Mesenchymal stem cell (in vitro differentiated cells and primary cell): ENCODE measurements at places on chromosomes 12 and 14.

DNA sequence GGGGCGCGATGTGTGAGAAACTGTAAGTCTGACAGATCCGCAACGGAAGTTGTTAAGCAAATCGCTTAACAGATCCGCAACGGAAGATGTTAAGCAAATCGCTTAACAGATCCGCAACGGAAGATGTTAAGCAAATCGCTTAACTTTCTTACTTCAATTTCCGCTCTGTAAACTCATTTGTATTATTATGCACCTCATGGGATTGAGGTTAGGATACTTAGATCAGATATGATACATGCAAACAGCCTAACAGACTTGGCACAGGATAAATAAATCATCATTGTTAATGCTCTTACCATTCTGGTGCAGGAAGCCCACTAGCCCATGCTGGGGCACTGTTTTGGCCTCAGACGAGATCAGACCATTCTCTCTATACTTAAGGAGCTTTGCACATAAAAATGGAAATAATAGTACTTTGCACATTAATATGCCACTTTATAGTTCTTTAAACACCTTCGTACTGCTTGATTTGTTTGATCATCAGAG is 399 bp downstream of the NCAPD2 start:
- H3K27ac ChIP-seq, result peak overlapping the region; percentile 49
- peak overlapping the region; percentile 94 for H3K4me3 ChIP-seq
- peaks cover 20% of the 10 kb centered on the region for H3K36me3 ChIP-seq
- no peak for DNase-seq
- H3K27me3 ChIP-seq, result no peaks in the 10 kb centered on the region

DNA sequence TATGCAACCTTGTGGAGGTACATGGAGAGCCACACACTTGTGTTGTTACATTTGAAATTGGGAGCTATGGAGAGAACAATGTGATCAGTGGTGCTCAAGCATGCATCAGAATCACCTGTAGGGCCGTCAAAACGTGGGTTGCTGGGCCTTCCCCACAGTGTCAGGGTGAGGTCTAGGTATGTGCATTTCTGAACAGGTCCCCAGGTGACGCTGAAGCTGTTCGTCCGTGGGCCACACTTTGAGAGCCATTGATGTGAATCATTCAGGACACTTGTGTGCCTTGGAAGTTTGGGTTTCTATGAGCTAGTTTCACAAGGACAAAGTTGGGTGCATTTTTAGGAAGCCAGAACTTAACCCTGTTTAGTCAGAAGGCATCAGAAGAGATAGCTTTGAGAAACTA is 291.7 kb upstream of the FKBP4 start:
- DNase-seq, result no peak
- no peak overlapping the region for H3K27ac ChIP-seq
- H3K36me3 ChIP-seq, result peaks cover 16% of the 10 kb centered on the region

GRCh38 chr12:83016218-83016835 is 329.6 kb downstream of the TMTC2 start:
- H3K4me1 ChIP-seq, result no peaks in the 10 kb centered on the region
- H3K36me3 ChIP-seq, result no peaks in the 10 kb centered on the region
- H3K27ac ChIP-seq, result no peak overlapping the region
- no peaks in the 10 kb centered on the region for H3K27me3 ChIP-seq

DNA sequence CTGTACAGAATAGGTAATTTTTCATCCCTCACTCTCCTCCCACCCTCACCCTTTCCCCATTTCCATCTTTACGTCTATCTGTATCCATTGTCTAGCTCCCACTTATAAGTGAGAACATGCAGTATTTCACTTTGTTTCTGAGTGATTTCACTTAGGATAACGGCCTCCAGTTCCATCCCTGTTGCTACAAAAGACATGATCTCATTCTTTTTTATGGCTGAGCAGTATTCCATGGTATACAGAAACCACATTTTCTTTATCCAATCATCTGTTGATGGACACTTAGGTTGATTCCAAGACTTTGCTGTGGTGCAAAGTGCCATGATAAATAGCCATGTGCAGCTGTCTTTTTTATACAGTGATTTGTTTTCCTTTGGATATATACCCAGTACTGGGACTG is 16.4 kb downstream of the EEA1 start:
- H3K4me1 ChIP-seq, result no peaks in the 10 kb centered on the region
- no peaks in the 10 kb centered on the region for H3K36me3 ChIP-seq
- H3K4me3 ChIP-seq, result no peak overlapping the region
- H3K27me3 ChIP-seq, result no peaks in the 10 kb centered on the region
- DNase-seq, result no peak
- H3K27ac ChIP-seq, result no peak overlapping the region

GRCh38 chr12:10354502-10354901 is 35.3 kb downstream of the KLRK1 start:
- DNase-seq, result peak; percentile 73
- no peak overlapping the region for H3K27ac ChIP-seq
- H3K27me3 ChIP-seq, result no peaks in the 10 kb centered on the region
- no peak overlapping the region for H3K4me3 ChIP-seq
- H3K36me3 ChIP-seq, result no peaks in the 10 kb centered on the region

GRCh38 chr14:89378119-89378518 is 38.9 kb downstream of the FOXN3 start:
- H3K27ac ChIP-seq, result peak overlapping the region; percentile 7
- H3K4me1 ChIP-seq, result peaks cover 5% of the 10 kb centered on the region
- peak; percentile 83 for DNase-seq
- H3K4me3 ChIP-seq, result no peak overlapping the region

- no peak overlapping the region for H3K4me3 ChIP-seq
- H3K27me3 ChIP-seq, result no peaks in the 10 kb centered on the region
- peaks cover 33% of the 10 kb centered on the region for H3K36me3 ChIP-seq
These were observed 48.4 kb downstream of the LTBP2 start for GRCh38 chr14:74563586-74564159.

DNA sequence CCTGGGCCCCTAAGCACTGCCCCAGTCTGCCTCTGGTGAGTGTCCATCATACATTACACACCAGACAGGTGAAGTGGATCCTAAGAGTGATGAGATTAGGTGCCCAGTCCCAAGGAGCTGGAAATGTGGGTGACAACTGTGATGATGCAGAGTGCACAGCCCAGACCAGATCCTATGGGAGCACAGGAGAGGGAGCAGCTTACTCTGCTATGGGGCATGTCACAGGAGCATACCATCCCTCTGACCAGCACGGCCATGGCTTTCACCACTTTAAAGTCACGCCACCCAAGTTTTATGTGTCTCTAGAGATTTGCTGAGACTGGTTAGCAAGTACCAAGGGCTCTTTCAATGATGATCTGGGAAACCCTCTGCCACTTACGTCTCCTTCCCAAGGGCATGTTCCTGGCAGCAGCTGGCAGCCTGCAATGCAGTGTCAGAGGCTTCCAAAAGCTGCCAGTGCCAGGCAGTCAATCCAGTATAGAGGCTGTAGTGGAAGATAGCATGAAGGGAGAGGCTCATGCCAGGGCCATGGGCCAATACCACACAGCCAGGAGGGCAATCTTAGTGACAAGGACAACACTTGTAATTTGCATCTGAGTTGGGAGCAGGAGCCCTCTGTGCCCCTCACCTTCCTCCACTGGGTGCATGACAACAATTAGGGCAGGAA is 40.2 kb downstream of the STAB2 start:
- H3K4me1 ChIP-seq, result no peaks in the 10 kb centered on the region
- no peak for DNase-seq
- no peak overlapping the region for H3K27ac ChIP-seq
- H3K4me3 ChIP-seq, result no peak overlapping the region
- H3K36me3 ChIP-seq, result no peaks in the 10 kb centered on the region
- H3K27me3 ChIP-seq, result peaks cover 8% of the 10 kb centered on the region

DNA sequence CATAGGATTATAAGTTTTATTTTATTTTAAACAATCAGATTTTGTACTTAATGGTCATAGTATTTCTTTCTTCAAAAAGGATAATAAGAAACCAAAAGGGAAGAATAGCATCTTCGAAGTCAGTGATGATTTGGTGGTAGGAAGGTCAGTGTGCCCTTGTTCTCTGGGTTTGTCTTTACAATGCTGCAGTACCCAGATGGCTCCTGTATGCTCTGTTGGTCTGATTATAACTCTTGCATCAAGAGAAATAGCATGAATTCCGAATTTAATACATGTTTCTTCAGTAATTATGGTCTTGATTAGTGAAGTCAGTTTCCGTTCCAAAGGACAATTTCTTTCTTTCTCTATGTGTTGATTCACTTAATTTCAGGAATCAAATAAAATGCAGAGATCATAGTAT is 180.2 kb downstream of the TMTC2 start:
- H3K36me3 ChIP-seq, result no peaks in the 10 kb centered on the region
- H3K27me3 ChIP-seq, result no peaks in the 10 kb centered on the region
- DNase-seq, result no peak
- no peaks in the 10 kb centered on the region for H3K4me1 ChIP-seq
- no peak overlapping the region for H3K4me3 ChIP-seq

GRCh38 chr12:3231399-3231876 is 154.3 kb downstream of the TSPAN9 start:
- H3K36me3 ChIP-seq, result peaks cover 8% of the 10 kb centered on the region
- H3K4me1 ChIP-seq, result peaks cover 36% of the 10 kb centered on the region
- H3K4me3 ChIP-seq, result no peak overlapping the region

DNA sequence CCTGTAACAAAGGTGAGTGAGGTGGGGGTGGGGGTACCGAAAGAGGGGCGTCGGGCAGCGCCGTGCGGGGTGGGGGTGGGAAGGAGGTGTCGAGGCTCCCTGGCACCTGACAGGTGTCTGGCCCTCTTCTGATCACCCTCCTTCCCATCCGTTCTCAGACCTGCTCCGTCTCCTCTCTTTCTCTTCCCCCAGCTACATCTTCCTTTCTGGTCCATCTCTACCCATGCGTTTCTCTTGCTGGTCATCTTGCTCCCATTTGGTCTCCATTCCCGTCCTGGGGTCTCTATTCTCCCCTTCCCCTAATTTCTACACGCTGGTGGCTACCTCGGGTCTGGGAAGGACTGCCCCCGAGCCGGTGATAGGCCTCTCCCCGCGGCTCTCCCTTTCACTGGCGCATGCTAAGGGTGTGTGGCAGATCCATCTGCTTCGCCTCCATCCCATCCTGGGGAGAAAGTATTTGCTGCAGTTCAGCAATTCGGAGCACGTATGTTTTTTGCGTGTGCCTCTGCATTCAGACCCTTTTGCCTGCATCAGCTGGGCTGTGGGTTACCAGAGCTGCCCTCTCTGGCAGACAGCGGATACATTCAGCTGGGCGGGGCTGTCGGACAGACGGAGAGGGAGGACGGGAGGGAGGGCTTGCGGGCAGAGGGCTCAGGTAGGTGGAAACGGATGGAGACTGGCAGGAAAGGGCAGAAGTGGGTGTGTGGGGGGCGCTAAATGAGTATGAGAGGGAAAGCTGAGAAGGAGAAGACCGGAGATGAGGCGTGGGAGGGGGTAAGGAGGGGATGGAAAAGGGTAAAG is 730 bp downstream of the CLSTN3 start:
- peak overlapping the region; percentile 81 for H3K4me3 ChIP-seq
- peaks cover 40% of the 10 kb centered on the region for H3K27me3 ChIP-seq

GRCh38 chr14:95896498-95897135 is 20.0 kb downstream of the TUNAR start:
- peaks cover 5% of the 10 kb centered on the region for H3K27me3 ChIP-seq
- H3K4me1 ChIP-seq, result peaks cover 2% of the 10 kb centered on the region
- no peaks in the 10 kb centered on the region for H3K36me3 ChIP-seq
- no peak overlapping the region for H3K27ac ChIP-seq
- no peak overlapping the region for H3K4me3 ChIP-seq

- H3K4me3 ChIP-seq, result no peak overlapping the region
- no peak overlapping the region for H3K27ac ChIP-seq
- no peaks in the 10 kb centered on the region for H3K4me1 ChIP-seq
- peaks cover 9% of the 10 kb centered on the region for H3K27me3 ChIP-seq
These were observed 3.0 kb downstream of the ACRBP start for GRCh38 chr12:6644257-6644596.

DNA sequence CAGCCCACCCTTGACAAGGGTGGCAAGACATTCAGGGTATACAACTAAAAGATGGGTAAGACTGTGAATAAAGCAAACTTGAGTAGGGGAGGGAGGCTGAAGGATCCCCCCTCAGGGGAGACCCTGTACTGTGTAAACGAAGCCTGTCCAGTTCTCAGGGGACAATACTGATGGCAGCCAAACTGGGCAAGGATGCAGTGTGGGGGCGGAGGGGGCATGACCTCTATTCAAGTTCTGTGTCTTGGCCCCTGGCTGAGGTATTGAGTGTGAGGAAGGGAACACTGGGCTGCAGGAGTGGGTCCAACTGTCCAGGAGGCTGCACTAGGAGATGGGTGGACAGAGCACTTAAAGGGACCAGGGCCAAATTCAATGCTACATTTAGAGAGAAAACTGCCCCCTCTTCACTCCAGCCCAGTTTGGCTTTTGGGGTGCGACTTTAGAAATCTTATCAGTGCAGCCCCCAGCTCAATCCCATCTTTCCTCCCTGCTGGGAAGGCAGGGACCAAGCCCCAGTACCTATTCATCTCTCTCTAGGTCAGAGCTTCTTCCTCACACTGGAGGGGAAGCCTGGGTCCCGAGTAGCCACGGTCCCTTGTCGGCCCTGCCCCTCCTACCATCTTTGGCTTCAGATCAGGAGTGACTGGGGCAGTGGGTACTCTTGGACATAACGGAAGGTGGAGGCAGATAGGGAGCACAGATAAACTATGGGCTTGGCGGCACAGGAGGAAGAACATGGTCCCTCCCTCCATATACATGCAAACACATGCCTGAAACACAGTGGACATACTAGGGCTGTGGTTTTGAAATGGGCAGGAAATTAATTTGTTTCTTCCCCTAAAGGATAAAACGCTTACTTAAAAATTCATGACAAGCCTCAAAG is 11.8 kb downstream of the SLC39A5 start:
- H3K36me3 ChIP-seq, result peaks cover 93% of the 10 kb centered on the region
- H3K4me1 ChIP-seq, result peaks cover 18% of the 10 kb centered on the region
- no peak overlapping the region for H3K27ac ChIP-seq
